ENCODE measurements at places on chromosomes 4 and X. TPM values are rescaled to one million over a fixed set of nuclear protein-coding genes. Genes with fewer than 3 reads are reported as not detected.

CETN2 gene
- polyA plus RNA-seq, result 34.4 TPM

PALLD gene
- polyA plus RNA-seq, result 34.7 TPM

PCYT1B gene
- polyA plus RNA-seq, result 0.40 TPM

EFHC2 gene
- polyA plus RNA-seq, result 1.1 TPM

ENPP6 gene
- 0.20 TPM for polyA plus RNA-seq

MAOA gene
- polyA plus RNA-seq, result 43.9 TPM

TLR10 gene
- 0.12 TPM for polyA plus RNA-seq

PJA1 gene
- polyA plus RNA-seq, result 4.0 TPM

LRRC66 gene
- polyA plus RNA-seq, result 0.12 TPM

SOWAHB gene
- polyA plus RNA-seq, result 6.2 TPM

SMIM10L2A gene
- 1.2 TPM for polyA plus RNA-seq

SPATA18 gene
- 2.5 TPM for polyA plus RNA-seq

HTRA3 gene
- polyA plus RNA-seq, result 3.4 TPM

Data from esophagus (tissue), 2 donors.